ENCODE measurements at places on chromosomes 16 and 17.

DNA sequence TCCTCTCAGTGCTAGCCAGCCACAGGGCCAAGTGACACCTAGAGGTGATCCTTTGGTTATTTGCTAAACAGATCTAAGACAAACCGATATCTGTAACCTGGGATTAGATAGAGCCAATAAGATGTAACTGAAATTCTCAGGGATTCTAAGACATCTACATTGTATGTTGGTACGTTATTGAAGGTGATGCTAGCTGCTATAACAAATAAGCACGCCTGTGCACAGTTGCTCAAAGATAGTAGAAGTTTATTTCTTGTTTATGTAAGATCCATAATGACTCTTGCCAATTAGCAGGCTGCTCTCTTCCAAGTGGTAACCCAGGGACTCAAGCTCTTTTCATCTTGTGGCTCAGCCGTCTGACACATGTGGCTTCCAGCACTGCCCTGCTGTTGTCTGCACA lies 370.3 kb downstream of the WWOX start:
- H3K27ac ChIP-seq, result no peak overlapping the region
- no peaks in the 10 kb centered on the region for H3K36me3 ChIP-seq
- no peaks in the 10 kb centered on the region for H3K27me3 ChIP-seq
- H3K4me1 ChIP-seq, result no peaks in the 10 kb centered on the region
- no peak overlapping the region for H3K4me3 ChIP-seq

- H3K27me3 ChIP-seq, result no peaks in the 10 kb centered on the region
- no peak overlapping the region for H3K27ac ChIP-seq
- no peaks in the 10 kb centered on the region for H3K4me1 ChIP-seq
Observed at GRCh38 chr17:13531721-13532120, 70.0 kb downstream of the HS3ST3A1 start.

- DNase-seq, result no peak
- H3K27ac ChIP-seq, result no peak overlapping the region
- no peak overlapping the region for H3K4me3 ChIP-seq
- no peaks in the 10 kb centered on the region for H3K27me3 ChIP-seq
- peaks cover 4% of the 10 kb centered on the region for H3K36me3 ChIP-seq
Observed at GRCh38 chr16:67636713-67637112, 8.2 kb upstream of the CARMIL2 start.

DNA sequence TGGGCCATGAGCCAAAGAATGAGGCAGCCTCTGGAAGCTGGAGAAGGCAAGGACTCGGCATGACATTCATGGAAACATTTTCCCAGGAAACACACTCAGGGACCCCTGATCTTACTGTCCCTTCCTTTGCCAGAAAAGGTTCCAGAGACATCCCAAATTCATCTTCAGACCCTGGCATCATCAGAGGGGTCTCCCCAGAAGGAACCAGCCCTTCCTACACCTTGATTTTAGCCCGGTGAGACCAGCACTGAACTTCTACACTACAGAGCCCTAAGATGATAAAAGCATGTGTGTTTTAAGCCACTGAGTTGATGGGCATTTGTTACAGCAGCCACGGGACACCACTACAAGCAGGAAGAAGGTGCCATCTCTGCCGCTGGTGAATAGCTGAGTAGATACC lies 262.3 kb downstream of the C16orf95 start:
- H3K27me3 ChIP-seq, result no peaks in the 10 kb centered on the region
- no peak for DNase-seq
- no peaks in the 10 kb centered on the region for H3K4me1 ChIP-seq
- no peak overlapping the region for H3K4me3 ChIP-seq

- H3K36me3 ChIP-seq, result no peaks in the 10 kb centered on the region
- peak; percentile 100 for DNase-seq
- no peaks in the 10 kb centered on the region for H3K27me3 ChIP-seq
- peak within 1 kb of the TSS; percentile 61 for H3K4me3 ChIP-seq
- H3K27ac ChIP-seq, result peak within 1 kb of the TSS; percentile 76
Observed at GRCh38 chr16:1942810-1943726, at the start of gene MSRB1. MSRB1 (minus strand) TSS chr16:1943199; CDS start chr16:1943156, 43 bp downstream.

GRCh38 chr17:83062818-83063671 lies 16.4 kb upstream of the METRNL start:
- no peaks in the 10 kb centered on the region for H3K27me3 ChIP-seq
- H3K27ac ChIP-seq, result no peak overlapping the region
- H3K36me3 ChIP-seq, result no peaks in the 10 kb centered on the region
- no peaks in the 10 kb centered on the region for H3K4me1 ChIP-seq

- H3K27me3 ChIP-seq, result no peaks in the 10 kb centered on the region
- peaks cover 5% of the 10 kb centered on the region for H3K4me1 ChIP-seq
- H3K36me3 ChIP-seq, result no peaks in the 10 kb centered on the region
Observed at GRCh38 chr17:9242983-9243382, 221.7 kb downstream of the NTN1 start.

- no peak overlapping the region for H3K27ac ChIP-seq
- no peaks in the 10 kb centered on the region for H3K36me3 ChIP-seq
- no peak overlapping the region for H3K4me3 ChIP-seq
- no peaks in the 10 kb centered on the region for H3K27me3 ChIP-seq
- no peak for DNase-seq
Observed at GRCh38 chr17:22409160-22409751, 716.9 kb downstream of the KCNJ18 start.

GRCh38 chr16:89025636-89026035 lies 48.6 kb upstream of the CBFA2T3 start:
- H3K4me3 ChIP-seq, result no peak overlapping the region
- H3K27me3 ChIP-seq, result no peaks in the 10 kb centered on the region
- no peak overlapping the region for H3K27ac ChIP-seq

GRCh38 chr16:79169239-79169638 lies 431.3 kb downstream of the MAF start:
- peaks cover 8% of the 10 kb centered on the region for H3K4me1 ChIP-seq
- no peak overlapping the region for H3K4me3 ChIP-seq
- no peaks in the 10 kb centered on the region for H3K36me3 ChIP-seq
- H3K27me3 ChIP-seq, result no peaks in the 10 kb centered on the region

DNA sequence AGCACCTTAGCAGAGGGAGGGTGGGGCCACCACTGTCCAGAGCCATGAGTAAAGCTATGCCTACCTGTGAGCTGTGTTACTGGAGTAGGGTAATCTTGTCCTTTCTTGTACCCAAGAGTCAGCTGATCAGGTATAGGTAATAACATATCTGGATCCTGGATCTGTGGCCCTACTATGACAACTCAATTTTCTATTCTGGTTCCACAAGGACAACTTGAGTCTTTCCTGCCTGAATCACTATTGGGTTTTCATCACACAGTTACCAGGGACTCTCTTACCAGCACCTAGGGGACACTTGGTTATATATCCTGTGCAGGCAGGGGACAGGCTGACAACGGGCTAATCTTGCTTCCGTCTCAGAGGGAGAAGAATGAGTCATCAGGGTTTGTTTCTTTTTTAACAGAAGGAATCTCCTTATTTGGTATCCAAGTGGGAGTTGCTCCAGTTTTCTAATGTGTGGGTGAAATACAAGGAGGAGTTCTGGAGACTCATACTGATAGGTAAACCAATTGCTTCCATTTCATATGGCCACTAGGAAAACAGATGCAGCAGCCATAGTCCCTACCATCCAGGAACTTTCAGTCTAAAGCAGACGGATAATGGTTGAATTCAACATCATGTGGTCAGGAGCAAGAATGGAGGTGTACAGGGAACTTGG lies 6.8 kb downstream of the ZNF267 start:
- no peaks in the 10 kb centered on the region for H3K4me1 ChIP-seq
- H3K36me3 ChIP-seq, result peaks cover 10% of the 10 kb centered on the region
- no peak for DNase-seq
- no peak overlapping the region for H3K4me3 ChIP-seq
- no peaks in the 10 kb centered on the region for H3K27me3 ChIP-seq

Data from kidney (tissue), 22 donors.